ENCODE measurements at places on chromosomes 7 and 10.

GRCh38 chr10:6445671-6446316, 134.3 kb downstream of the PRKCQ start:
- peak; percentile 26 for DNase-seq

GRCh38 chr10:79358811-79359210, 11.5 kb downstream of the PPIF start:
- no peak for DNase-seq

DNA sequence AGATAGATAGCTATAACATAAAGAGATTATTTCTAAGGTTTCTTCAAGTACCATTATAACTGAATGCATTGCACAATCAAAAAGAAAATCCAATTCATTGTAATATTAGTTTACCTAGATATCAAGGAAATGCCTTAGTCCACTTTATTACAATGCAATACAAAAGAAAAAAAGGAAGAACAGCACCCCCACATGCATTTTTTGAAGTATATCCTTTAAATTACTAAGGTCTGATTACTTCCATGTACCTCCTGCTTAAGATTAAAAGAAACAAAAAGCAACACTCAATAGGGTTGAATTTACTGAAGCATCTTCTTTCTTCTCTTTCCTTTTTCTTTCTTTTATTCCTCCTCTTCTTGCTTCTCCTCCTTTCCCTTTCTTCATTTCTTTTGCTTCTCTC, 973.8 kb upstream of the LRRTM3 start:
- DNase-seq = no peak

GRCh38 chr10:79483299-79483698, 29.0 kb upstream of the EIF5AL1 start:
- DNase-seq = no peak

- DNase-seq = no peak
Measured at GRCh38 chr7:73341877-73342276, 13.9 kb downstream of the FKBP6 start.

- DNase-seq = no peak
Measured at GRCh38 chr7:37275078-37275710, 173.5 kb downstream of the ELMO1 start.

DNA sequence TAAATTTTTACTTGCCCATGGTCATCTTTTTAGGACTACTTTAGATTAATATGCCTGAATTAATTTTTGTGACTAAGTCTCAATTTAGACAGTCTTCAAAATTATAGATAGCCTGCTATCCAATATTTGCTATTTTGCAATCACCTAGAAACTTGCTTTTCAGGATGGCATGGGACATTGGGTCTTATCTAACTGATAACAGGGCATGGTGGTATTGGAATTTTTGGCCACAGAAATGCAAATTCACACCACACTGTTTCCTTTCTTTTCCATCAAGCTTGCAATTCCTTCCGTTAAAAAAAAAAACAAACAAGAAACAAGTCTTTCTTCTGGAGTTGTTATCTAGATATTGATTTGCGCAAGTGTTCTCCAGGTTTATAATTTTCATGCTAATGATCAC, 8.8 kb downstream of the ARL5B start:
- no peak for DNase-seq

GRCh38 chr7:101629171-101629570, at the start of gene MYL10:
TSS of gene MYL10 (minus strand) at chr7:101629296. CDS start at chr7:101629118, 178 bp downstream.
- no peak for DNase-seq

GRCh38 chr7:55723621-55723941, 139.0 kb downstream of the SEPTIN14 start:
- DNase-seq = no peak

- DNase-seq = no peak
Measured at GRCh38 chr7:8982338-8982992, 549.1 kb downstream of the NXPH1 start.
